ENCODE measurements at places on chromosomes 7 and 10. TPM values are rescaled to one million over a fixed set of nuclear protein-coding genes. Genes with fewer than 3 reads are reported as not detected.

GRCh38 chr10:1567152-1567551, 170.2 kb downstream of the ADARB2 start:
- no peak for DNase-seq
- no peaks in the 10 kb centered on the region for H3K27me3 ChIP-seq
- no peaks in the 10 kb centered on the region for H3K4me1 ChIP-seq
- no peaks in the 10 kb centered on the region for H3K36me3 ChIP-seq

DNA sequence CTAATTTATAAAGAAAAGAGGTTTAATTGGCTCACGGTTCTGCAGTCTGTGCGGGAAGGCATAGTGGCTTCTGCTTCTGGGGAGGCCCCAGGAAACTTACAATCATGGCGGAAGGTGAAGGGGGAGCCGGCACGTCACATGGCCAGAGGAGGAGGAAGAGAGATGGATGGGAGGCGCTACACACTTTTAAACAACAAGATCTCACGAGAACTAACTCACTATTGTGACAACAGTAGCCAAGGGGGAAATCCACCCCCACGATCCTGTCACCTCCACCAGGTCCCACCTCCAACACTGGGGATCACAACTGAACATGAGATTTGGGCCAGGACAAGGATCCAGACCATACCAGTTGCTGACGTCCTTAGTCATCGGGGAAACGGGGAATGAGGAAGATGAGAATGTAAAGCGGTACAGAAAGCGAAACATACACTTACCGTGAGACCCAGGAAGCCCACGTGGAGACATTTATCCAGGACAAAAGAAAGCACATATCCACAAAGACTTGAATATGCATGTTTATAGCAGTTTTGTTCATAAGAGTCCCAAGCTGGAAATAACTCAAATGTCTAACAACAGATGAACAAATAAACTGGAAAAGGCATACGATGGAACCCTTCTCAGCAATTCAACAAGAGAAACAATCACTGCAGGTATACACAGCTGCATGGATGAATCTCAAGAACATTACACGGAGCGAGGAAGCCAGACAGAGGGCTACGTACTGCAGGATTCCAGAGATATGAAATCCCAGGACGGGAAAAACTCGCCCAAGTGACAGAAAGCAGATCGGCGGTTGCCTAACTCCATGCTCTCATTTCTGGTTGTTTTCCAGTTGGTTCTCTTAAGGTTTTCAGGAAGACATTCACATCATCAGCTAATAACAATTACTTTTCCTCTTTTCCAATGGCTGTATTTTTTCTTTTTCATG, 26.2 kb upstream of the INPP5A start:
- no peak overlapping the region for H3K27ac ChIP-seq
- no peak overlapping the region for H3K4me3 ChIP-seq
- H3K36me3 ChIP-seq = no peaks in the 10 kb centered on the region
- H3K27me3 ChIP-seq = no peaks in the 10 kb centered on the region
- no peak for DNase-seq

DNA sequence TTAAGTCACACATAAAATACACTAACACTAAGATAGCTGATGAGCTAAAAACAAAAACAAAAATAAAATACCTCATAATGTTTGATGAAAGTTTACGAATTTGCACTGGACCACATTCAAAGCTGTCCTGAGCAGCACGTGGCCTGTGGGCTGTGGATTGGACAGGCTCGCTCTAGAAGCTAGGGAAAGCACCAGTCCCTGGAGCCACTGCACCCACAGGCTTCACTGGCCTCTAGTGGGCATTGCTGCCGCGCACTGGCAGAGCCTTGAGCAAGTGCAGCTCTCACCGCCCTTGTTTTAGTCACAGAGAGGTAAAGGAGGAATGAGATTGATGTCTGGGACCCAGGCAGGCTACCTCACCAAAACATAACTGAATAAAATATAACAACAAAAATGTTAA, 67.6 kb downstream of the PAX2 start:
- no peaks in the 10 kb centered on the region for H3K36me3 ChIP-seq
- no peak overlapping the region for H3K27ac ChIP-seq
- H3K4me1 ChIP-seq = no peaks in the 10 kb centered on the region
- peaks cover 9% of the 10 kb centered on the region for H3K27me3 ChIP-seq

- DNase-seq = no peak
- H3K36me3 ChIP-seq = no peaks in the 10 kb centered on the region
- peaks cover 31% of the 10 kb centered on the region for H3K4me1 ChIP-seq
Observed at GRCh38 chr10:76080991-76081390, 649.6 kb downstream of the LRMDA start.

- no peaks in the 10 kb centered on the region for H3K36me3 ChIP-seq
- no peak overlapping the region for H3K27ac ChIP-seq
Observed at GRCh38 chr7:83365746-83366145, 203.1 kb upstream of the PCLO start.

GRCh38 chr7:154876516-154876915, 126.4 kb downstream of the PAXIP1 start:
- H3K27ac ChIP-seq = no peak overlapping the region
- no peaks in the 10 kb centered on the region for H3K27me3 ChIP-seq
- H3K4me3 ChIP-seq = no peak overlapping the region
- no peaks in the 10 kb centered on the region for H3K36me3 ChIP-seq
- no peak for DNase-seq
- H3K4me1 ChIP-seq = no peaks in the 10 kb centered on the region

DNA sequence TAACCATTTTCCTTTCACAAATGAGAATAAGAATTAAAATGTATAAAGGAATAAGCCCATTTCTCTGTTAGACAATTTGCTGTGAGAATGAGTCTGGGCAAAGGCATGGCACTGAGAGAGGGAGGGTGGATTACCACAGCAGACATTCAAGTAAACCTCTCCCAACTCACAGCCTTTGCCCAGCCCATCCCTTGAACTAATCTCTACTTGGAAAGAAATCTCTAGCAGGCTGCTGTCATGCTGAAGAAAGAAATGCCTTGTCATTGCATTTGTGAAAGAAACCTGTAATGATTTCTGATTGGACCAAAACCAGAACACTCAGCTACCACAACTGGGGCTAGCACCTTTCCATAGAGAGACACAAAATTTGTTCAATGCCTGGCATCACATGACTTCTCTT, 39.2 kb downstream of the CH25H start:
- no peak for DNase-seq
- H3K27ac ChIP-seq = no peak overlapping the region
- H3K4me3 ChIP-seq = no peak overlapping the region
- no peaks in the 10 kb centered on the region for H3K27me3 ChIP-seq

- no peak overlapping the region for H3K27ac ChIP-seq
- H3K4me3 ChIP-seq = no peak overlapping the region
- DNase-seq = no peak
- no peaks in the 10 kb centered on the region for H3K27me3 ChIP-seq
- H3K36me3 ChIP-seq = no peaks in the 10 kb centered on the region
Observed at GRCh38 chr10:24469993-24470392, 253.7 kb downstream of the ARHGAP21 start.

DNA sequence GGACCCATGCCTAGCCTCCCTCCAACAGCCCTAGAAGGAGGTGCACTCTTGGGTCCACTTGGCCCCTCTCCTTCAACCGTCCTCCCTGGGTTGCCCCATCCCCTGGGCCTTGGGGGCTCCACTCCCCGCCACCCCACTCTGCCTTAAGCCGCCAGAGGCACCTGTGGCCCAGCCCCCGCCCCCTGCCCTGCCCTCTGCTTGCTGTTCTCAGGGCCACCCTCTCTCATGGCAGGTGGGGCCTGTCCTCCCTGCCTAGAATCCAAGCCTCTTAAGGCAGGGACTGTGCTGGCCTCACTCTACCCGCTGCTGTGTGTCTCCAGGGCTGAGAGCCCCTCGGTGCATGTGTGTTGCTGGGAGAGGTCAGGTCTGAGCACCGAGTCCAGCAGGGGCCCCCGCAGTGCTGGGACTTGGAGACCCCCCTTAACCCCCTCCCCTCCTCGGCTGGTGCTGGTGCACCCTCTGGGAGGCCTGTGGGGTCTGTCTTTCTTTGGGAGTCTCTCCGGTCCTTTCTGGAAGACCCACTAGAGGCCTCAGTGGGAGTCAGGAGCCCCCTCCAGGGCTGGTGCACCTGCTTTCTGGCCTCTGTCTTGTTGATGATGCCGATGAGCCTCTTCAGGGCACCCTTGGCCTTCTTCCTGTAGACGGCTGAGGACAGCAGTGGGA, 43.8 kb downstream of the CFAP46 start:
- DNase-seq = no peak
- no peaks in the 10 kb centered on the region for H3K36me3 ChIP-seq
- no peaks in the 10 kb centered on the region for H3K4me1 ChIP-seq
- no peaks in the 10 kb centered on the region for H3K27me3 ChIP-seq
- no peak overlapping the region for H3K27ac ChIP-seq
- no peak overlapping the region for H3K4me3 ChIP-seq

DNA sequence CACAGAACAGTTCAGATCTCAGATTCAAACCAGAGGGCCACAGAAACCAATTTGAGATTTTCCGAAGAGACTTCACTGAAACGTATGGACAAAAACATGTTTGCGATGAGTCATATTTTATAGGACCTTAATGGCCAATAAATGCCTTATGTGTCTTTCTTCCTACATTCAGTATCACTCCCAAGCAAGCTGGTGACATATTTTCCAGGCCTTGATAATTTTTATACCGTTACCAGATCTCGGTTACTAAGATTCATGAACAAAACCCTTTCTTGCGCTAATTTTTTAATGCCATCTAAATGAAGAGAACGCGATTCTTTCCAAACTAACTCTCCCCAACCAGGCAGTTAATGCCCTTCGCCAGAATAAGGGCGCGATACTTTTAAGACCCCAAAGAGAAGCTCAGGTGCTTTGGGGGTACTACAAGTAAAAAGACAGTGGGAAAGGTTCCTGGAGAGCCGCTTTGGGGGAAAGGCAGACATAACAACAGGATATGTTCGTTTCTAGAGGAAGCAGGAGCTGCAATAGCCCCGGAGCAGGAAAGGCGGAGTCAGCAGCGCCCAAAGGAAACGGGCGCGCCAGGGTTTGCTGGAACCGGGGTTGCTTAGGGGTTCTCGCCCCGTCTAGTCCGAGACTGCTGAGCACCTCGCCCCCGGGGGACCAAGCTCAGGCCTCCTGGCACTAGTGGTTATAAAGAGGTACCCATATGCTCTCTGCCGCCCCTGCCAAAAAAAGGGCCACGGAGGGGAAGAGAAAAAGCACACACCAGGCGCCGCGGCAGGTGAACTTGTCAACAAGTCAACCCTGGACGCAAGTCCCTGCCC, 884 bp downstream of the ICA1 start:
- H3K27me3 ChIP-seq = no peaks in the 10 kb centered on the region
- peak; percentile 51 for DNase-seq
- H3K4me3 ChIP-seq = peak overlapping the region; percentile 59

- DNase-seq = no peak
- peaks cover 4% of the 10 kb centered on the region for H3K4me1 ChIP-seq
Observed at GRCh38 chr7:106369352-106369751, 84.6 kb upstream of the NAMPT start.

DNA sequence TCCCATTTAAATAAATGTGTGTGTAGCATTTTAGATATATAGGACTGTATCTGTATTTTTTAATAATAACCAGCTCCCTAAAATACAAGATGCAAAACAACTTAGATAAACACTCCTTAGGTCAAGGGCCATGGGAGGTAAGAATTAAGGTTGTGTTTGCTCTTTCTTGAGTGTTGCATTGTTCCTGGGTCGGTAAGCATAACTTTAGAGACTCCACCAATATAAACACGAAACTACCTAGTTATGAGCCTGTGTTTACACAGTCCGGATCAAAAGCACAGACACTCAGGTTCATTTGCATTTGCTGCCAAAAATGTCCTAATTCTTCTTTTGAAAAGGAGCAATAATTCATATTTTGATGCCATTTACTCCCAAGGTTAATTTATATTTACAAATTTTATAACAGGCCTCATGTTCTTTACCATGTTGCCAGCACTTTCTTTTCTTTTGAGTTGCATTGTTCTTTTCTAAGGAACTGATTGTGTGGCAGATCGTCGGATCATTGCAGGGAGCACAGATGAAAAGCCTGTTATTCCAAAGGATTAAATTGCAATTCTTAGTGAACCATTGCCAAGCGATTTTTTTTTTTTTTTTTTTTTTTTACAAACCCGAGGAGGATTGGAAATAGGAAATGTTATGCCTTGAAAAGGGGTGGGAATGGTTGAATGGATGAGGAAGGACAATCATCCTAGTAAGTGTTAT, 45.8 kb upstream of the GLCCI1 start:
- peaks cover 57% of the 10 kb centered on the region for H3K4me1 ChIP-seq
- H3K4me3 ChIP-seq = no peak overlapping the region
- H3K27ac ChIP-seq = no peak overlapping the region
- no peak for DNase-seq
- no peaks in the 10 kb centered on the region for H3K27me3 ChIP-seq

- H3K36me3 ChIP-seq = peaks cover 11% of the 10 kb centered on the region
- no peaks in the 10 kb centered on the region for H3K27me3 ChIP-seq
- DNase-seq = no peak
- H3K4me3 ChIP-seq = no peak overlapping the region
- no peaks in the 10 kb centered on the region for H3K4me1 ChIP-seq
Observed at GRCh38 chr10:27190508-27190907, 35.4 kb downstream of the MASTL start.

DNA sequence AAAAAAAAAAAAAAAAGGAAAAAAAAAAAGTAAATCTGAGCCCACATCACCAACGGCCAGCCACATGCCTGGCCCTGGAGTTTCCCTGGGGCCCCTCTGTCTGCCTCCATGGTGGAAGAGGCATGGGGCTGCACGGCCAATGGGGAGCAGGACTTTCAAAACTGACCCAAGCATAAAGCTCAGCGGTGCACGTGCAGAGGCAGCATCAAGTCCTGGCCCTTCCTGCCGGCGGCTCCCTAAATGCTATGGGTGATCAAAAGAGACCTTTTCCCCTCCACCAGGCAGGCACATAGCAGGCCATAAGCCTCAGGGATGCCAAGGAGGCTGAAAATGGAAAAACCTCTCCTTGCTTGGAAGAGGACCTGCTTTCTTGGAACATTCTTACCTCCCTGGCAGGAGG, 94.3 kb downstream of the OAT start:
- no peaks in the 10 kb centered on the region for H3K27me3 ChIP-seq
- no peak overlapping the region for H3K4me3 ChIP-seq
- H3K36me3 ChIP-seq = no peaks in the 10 kb centered on the region

DNA sequence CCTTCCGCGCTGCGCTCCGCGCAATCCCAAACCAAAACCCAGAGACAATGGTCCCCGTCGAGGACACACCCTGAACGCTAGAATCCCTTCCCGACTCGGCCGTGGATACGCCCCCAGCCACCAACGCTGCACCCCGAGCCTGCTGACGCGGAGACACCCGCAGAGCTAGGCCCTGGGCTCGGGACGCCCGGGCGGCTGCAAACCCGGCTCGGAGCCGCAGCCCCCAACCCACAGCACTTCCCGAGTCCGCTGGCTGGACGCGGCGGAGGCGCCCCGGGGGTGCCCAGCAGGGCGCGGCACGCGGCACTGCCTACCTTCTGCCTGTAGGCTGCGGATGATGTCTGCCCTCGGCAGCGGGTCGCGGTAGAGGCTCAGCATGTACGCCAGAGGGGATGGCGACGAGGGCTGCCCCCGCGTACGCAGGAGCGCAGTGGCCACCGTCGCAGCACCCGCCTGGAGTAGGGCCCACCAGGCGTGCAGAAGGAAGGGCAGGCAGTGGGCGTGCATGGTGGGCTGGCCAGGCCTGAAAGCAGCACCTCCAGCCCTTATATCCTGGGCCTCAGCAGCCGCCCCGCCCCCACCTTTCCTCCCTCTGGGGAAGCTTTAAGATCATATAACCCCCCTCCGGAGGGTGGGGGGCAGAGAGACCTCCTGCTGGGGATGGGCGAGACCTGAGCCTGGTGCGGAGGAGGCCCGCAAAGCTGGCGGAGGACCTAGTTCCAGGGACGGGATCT, at the start of gene NODAL:
NODAL (minus strand) TSS at position 521 of the 734 bp plus-strand sequence; CDS start at position 507, 14 bp downstream.
- peak within 1 kb of the TSS; percentile 78 for H3K4me3 ChIP-seq
- DNase-seq = peak; percentile 68
- H3K36me3 ChIP-seq = no peaks in the 10 kb centered on the region
- peak within 1 kb of the TSS; percentile 89 for H3K27ac ChIP-seq

C7orf57 gene
- 0.42 TPM for total RNA-seq

OR2A1 gene
- total RNA-seq = 0.10 TPM

ATP5F1C gene
- total RNA-seq = 339 TPM

EZH2 gene
- total RNA-seq = 33.9 TPM

PTF1A gene
- total RNA-seq = not detected

CPA1 gene
- not detected for total RNA-seq

PDE6C gene
- total RNA-seq = not detected

RAMP3 gene
- total RNA-seq = 0.35 TPM

Data from GM23338 (cell line).